T-helper 2 cell treated with Interferon-gamma antibody and Interleukin-4, amounts not matched to agents 5 μg/mL and 100 μg/mL, for 36 hours (primary cell): ENCODE measurements at places on chromosomes 4 and X.
A peak's percentile ranks its signal among the peaks of the same experiment; 100 is the strongest.

DNA sequence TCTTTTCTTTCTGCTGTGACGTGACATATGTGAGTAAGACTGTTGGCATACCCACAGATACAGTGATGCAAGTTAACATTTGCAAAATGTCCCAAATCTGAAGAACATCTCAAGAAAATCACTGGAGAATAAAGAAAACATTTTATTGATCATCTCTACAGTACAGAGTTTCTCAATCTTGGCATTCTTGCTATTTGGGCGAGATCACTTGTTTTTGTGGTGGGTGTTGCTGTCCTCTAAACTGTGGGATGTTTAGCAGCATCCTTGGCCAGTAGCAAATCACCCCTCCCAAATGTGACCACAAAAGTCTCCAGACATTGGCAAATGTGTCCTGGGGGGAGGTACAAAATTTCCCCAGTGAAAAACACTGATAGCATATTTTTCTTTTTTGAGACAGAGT lies 28.8 kb downstream of the AMELX start:
- no peak overlapping the region for H3K27ac ChIP-seq
- no peak for DNase-seq
- no peaks in the 10 kb centered on the region for H3K27me3 ChIP-seq

DNA sequence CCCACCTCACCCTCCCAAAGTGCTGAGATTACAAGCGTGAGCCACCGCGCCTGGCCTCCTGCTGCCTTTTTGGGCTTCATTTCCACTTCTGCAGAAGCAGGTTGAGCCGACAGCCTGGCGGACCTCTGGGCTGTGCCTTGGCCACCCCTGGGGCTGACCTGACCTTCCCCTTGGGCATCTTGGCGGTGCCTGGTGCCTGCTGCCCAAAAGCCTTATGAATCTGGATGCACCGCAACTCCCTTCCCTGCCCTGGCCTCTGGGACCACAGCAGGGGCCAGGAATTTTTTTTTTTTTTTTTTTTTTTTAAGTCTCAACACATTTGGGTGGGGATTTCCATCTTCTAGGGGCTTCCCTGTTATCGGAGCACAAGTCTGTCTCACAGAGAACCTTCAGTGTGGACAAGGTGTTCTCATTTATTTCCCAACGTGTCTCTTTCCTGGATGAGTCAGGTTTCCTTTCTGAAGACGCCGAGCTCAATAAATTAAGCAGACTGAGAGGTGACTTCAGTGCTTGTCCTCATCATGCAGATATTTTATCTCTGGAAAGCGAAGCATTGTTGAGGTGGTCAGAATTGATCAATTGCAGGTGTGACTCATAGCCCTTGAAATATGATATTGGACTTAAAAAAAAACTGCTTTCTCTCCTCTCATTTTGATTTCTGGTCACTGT lies 79.7 kb downstream of the SHROOM2 start:
- no peaks in the 10 kb centered on the region for H3K36me3 ChIP-seq
- peaks cover 19% of the 10 kb centered on the region for H3K27me3 ChIP-seq
- H3K27ac ChIP-seq, result no peak overlapping the region
- H3K4me1 ChIP-seq, result no peaks in the 10 kb centered on the region
- no peak for DNase-seq

GRCh38 chr4:1813915-1814314 lies 20.8 kb downstream of the FGFR3 start:
- no peak for DNase-seq
- no peak overlapping the region for H3K27ac ChIP-seq
- H3K4me3 ChIP-seq, result no peak overlapping the region

DNA sequence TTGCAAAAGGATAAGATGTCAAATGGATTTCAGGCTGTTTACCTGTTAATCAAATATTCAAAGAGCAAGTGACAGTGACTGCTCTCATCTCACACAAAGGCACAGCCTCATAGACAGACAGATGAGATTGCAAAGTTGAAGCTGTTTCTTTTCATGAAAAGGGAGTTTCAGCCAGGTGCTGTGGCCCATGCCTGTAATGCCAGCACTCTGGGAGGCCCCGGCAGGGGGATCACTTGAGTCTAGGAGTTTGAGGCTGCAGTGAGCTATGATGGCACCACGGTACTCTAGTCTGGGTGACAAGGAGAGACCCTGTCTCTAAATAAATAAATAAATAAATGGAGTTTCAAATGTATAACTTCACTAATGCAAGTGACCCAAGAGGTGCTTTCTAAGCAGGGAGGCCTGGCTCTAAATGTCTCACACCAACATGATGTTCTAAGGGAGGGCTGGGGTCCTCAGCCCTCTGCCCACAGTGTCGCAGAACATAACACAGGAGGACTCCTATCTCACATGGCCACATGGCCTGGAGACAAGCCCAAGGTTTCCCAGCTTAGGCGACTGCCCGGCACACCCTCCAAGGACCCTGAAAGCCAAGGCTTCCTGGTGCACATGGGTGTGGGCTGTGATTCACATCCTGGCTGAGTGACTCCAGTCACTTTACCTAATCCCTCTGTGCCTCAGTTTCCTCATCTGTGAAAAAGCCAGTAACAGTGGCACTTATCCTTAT lies 26.8 kb downstream of the PPP2R2C start:
- H3K36me3 ChIP-seq, result no peaks in the 10 kb centered on the region
- no peaks in the 10 kb centered on the region for H3K4me1 ChIP-seq
- H3K4me3 ChIP-seq, result no peak overlapping the region
- H3K27ac ChIP-seq, result no peak overlapping the region

DNA sequence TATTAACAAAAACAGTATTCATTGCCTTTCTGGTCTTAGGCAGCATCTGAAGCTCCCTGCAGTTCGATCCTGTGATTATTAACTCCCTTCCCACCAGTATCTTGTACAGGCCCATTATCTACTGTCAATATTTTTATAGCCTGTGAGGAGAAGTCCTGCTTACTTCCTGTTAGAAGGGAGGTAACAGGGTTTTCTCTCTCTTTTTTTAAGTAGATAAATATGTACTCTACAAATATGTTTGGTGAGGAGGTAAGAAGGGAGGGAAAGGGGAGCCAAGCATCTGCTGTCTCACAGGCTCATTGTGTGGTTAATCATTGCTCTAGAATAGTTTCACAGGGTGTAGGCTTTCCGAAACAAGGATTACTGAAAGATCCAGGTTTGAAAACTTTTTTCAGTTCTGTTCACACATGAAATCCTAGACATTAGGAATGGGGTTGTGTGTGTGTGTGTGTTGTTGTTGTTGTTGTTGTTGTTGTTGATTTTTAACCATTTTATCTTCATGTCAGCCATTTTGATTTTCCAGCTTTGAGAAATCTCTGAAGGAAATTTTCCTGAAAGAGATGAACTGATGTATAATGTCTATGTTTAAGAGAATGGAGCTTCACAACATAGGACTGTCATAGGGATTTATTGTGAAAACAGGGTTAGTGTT lies 14.2 kb downstream of the ATOH1 start:
- no peaks in the 10 kb centered on the region for H3K36me3 ChIP-seq
- H3K27me3 ChIP-seq, result no peaks in the 10 kb centered on the region
- H3K4me3 ChIP-seq, result no peak overlapping the region
- no peak overlapping the region for H3K27ac ChIP-seq

GRCh38 chr4:110510277-110510676 lies 34.3 kb downstream of the ENPEP start:
- H3K4me1 ChIP-seq, result peaks cover 3% of the 10 kb centered on the region
- no peak for DNase-seq
- H3K27ac ChIP-seq, result no peak overlapping the region

- H3K27ac ChIP-seq, result no peak overlapping the region
- no peak for DNase-seq
- no peaks in the 10 kb centered on the region for H3K36me3 ChIP-seq
- no peaks in the 10 kb centered on the region for H3K4me1 ChIP-seq
- H3K27me3 ChIP-seq, result no peaks in the 10 kb centered on the region
Measured at GRCh38 chrX:4841216-4841745, 1127.8 kb upstream of the PRKX start.

- H3K4me1 ChIP-seq, result peaks cover 27% of the 10 kb centered on the region
- peaks cover 2% of the 10 kb centered on the region for H3K27me3 ChIP-seq
- DNase-seq, result peak; percentile 21
- peaks cover 29% of the 10 kb centered on the region for H3K36me3 ChIP-seq
- H3K4me3 ChIP-seq, result peak overlapping the region; percentile 32
Measured at GRCh38 chr4:147943159-147943638, 211.3 kb downstream of the ARHGAP10 start.

- H3K27ac ChIP-seq, result no peak overlapping the region
- DNase-seq, result no peak
- H3K36me3 ChIP-seq, result no peaks in the 10 kb centered on the region
- H3K27me3 ChIP-seq, result no peaks in the 10 kb centered on the region
- H3K4me1 ChIP-seq, result no peaks in the 10 kb centered on the region
- H3K4me3 ChIP-seq, result no peak overlapping the region
Measured at GRCh38 chr4:5660185-5660584, 48.2 kb downstream of the EVC2 start.
